ENCODE measurements at places on chromosomes 4 and X.

DNA sequence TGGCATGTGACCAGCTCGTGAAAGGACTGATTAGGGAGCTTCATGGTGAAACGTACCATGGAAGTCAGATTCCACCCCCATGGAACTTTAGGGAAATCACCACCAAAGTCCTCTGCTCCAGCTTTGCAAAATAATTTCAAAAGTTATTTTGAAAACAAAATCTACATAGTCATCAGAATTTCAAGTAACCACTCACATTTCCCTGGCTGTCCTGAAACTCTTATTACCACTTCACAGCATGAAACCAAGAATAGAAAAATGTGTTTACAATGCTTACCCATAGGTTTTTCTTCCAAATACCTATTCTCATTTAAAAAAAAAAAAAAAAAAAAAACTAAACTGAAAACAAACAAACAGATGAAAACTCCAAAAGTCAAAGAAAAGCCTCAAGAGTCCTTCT, 198.7 kb downstream of the PDGFRA start:
- DNase-seq: no peak

GRCh38 chrX:154435171-154435733, 1.7 kb upstream of the GDI1 start:
- no peak for DNase-seq

- peak; percentile 10 for DNase-seq
Measured at GRCh38 chrX:52346174-52347165, 22.4 kb upstream of the XAGE2 start.

DNA sequence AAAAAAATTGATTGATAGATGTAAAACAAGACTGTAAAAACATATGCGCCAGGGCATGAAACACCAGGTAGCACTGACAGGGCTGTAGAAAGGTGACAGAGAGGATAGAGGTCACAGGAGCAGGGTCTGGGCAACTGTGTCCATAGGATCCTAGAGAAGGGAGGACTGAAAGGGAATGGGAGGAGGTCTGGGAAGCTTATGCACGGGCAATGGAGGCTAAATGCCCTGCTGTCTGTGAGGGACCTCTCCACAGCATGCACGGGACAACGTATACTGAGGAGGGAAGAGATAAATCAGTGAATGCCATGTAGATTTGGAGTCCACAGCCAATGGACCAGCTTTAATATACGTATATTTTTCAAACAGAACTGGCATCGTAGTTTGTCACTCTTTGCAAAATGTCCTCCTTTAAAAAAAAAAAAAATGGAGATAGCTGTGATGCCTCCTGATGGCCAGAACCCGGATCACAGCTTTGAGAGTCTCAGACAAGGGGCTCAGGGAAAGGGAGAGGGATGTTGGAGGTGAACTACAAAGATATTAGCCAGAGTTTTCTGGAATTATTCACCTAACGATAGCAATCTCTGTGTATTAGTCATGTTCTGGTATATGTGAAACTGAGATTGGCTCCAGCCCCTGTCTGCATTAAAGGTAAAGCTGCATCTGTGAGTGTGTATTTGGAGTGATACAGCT, 16.0 kb downstream of the RAB40A start:
- DNase-seq: no peak

DNA sequence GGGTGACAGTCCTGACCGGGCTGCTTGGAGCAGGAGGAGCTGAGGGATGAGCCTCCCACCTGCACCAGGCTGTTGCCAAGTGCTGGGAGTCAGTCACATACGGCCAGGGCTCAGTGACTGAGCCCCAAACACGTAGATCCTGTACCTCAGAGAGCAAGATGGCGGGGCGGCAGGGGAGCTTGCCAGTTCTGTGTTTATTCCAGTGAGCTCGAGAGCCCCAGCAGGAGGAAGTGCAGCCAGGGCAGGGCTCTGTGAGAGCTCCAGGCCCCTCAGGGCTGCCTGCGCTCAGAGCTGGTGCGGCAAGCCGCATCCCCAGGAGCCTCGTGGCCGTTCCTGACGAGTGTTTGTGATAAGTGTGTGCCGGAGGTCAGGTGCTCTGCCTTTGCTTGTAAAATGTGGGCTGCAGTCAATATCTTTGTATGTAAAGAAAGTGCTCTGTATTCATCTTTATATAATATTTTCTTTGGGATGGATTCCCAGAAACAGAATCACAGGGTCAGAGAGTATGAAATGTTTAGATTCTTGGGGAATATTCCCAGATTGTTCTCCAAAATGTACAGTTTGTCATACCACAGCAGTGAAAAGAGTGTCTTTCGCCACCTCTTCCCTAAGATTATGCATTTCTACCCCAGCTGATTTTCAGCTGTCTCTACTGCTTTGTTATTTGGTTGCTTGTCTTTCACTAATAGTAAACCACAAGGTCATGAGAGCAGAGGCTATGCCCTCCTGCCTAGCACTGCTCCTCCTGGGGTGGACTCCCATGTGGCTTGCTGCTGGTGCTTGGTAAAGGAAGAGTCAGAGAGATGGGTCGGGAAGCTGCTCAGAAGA, 50.3 kb downstream of the NELFA start:
- no peak for DNase-seq

GRCh38 chrX:2263203-2263602, 237.6 kb downstream of the DHRSX start:
- DNase-seq: no peak

- no peak for DNase-seq
Measured at GRCh38 chr4:185242749-185243533, 33.5 kb downstream of the SNX25 start.

- no peak for DNase-seq
Measured at GRCh38 chrX:70998411-70999027, 67.6 kb upstream of the SLC7A3 start.

DNA sequence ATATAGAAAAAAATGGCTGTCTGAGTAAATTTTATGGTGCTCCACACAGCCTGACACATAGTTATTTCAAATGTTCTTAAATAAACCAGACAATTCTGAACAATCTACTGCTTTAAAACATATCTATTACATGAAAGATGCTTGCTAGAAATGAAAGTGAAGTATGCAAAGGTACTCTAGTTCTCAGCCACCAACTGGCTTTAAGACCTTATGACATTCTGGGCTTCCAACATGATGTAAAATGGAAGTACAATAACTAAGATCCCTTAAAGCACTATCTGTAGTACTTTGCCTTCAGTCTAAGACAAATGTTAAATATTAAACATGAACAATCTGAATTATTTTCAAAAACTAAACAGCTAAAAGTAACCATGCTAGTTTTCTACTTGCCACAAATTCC, 17.3 kb downstream of the HUWE1 start:
- DNase-seq: no peak

- no peak for DNase-seq
Measured at GRCh38 chr4:175263537-175263936, 345.4 kb downstream of the ADAM29 start.

DNA sequence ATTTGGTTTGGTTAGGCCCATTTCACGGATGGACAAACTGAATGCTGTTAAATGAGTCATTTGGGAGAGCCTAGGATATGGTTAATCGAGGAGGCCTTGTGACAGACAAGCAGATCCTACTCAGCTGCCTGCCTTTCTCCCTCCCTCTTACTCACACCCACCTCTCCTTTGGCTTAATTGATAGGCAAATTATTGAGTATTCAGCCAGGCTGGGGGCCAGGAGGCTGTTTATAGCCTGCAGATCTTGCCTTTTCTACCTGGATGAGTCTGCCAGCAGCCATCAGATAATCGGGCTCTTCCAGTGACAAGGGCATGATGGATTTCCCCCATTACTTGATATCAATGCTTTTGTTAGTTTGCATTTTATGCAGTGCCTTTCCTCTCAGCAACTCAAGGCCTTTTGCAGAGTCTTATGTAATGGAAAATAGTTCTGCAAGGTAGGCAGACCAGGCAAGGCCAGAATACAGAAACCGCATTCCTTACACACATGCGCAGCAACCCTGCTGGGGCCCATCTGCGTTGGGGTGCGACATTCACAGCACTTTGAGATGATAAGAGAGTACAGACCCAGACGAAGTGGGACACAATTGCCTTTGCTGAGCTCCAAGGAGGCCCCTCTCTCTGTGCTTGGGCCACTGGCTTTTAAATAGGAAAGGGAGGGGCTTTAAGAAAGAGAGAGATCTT, 96.2 kb upstream of the ATP6AP2 start:
- no peak for DNase-seq

DNA sequence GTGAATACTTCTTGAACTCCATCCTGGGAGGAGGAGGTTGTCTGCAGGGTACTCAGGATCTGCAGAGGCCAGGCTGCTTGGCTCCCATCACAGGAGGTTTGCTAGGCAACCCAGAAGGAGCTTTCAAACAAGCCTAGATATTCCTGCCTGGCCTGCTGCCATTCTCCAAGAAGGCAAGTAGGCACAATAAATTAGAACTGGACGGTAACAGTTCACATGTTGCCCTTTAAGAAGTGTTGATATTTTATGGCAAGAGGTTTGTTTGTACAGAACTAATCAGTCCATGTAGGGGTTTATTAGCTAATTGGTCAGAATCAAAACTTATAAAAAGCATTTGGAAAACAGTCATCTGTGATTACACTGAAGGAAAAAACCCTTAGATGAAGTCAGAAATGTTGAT, 39.3 kb downstream of the SYNPO2 start:
- no peak for DNase-seq

- no peak for DNase-seq
Measured at GRCh38 chr4:41095973-41096372, 118.4 kb downstream of the APBB2 start.

- DNase-seq: no peak
Measured at GRCh38 chrX:10156199-10157031, at the start of gene CLCN4. TSS of gene CLCN4 (plus strand) at chrX:10156975. CDS start at chrX:10185033, 28,058 bp downstream.

GRCh38 chrX:151896734-151897474, 15.8 kb upstream of the MAGEA4 start:
- no peak for DNase-seq

DNA sequence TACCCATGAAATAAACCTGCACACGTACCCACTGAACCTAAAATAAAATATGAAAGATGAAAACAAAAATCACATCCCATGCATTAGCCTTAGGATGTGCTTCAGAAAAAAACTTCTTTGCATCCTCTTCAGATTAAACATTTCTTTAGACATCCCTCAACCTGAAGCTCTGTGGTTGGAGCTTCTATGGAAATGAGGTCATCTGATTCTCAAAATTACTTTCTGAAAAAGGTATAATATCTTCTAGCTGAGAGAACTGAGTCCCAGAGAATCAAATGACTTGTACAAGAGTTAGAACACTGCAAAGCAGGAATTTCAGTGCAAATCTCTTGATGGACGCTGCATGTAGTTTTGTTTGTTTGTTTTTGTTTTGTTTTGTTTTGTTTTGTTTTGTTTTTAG, 19.1 kb upstream of the ANTXR2 start:
- no peak for DNase-seq

DNA sequence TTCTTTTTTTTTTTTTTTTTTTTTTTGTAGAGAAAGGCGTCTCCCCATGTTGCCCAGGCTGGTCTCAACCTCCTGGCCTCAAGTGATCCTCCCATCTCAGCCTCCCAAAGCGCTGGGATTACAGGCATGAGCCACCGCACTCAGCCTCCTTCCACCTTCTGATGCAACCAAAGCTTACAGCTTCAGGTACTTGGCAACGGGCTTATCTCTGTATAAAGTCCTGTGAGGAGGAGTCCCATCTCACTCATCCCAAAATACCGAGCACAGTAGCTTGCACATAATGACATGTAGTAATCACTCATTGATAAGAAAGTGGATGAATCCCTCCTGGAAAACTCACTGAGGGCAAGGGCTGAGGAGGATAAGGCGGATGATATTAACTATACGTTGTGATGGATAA, 19.1 kb downstream of the IRF2 start:
- no peak for DNase-seq

DNA sequence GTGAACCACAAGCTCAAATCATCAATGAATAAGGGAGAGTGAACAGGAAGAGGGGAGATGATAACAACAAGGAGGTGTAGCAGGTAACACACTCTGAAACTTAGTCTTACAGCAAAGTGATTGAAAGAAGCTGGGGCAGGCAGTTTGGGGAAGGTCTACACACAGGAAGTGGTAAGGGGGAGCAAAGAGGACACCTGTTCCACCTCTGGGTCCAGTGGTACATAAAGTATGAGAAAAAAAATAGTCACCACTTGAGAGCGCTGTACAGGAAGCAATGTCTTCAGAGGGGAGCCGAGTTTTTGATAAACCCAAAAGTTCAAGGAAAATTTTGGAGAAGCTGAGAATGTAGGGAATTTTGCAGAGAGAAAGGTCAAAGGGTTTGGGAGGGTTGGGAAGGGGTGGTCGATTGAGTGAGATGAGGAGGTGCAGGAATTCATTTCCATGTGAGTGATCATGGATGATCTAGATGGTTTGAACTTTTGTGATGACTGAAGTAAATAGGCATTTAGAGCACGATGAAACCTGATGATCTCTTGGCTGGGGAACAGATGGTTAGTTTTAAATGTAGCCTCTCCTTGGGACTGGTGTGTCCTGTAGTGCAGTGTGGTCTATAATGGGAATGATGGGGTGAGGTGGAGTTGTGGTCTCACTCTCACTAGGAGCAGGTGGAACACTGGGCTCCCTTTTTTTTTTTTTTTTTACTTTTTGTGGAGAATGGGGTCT, 142.0 kb downstream of the RBMX2 start:
- no peak for DNase-seq

DNA sequence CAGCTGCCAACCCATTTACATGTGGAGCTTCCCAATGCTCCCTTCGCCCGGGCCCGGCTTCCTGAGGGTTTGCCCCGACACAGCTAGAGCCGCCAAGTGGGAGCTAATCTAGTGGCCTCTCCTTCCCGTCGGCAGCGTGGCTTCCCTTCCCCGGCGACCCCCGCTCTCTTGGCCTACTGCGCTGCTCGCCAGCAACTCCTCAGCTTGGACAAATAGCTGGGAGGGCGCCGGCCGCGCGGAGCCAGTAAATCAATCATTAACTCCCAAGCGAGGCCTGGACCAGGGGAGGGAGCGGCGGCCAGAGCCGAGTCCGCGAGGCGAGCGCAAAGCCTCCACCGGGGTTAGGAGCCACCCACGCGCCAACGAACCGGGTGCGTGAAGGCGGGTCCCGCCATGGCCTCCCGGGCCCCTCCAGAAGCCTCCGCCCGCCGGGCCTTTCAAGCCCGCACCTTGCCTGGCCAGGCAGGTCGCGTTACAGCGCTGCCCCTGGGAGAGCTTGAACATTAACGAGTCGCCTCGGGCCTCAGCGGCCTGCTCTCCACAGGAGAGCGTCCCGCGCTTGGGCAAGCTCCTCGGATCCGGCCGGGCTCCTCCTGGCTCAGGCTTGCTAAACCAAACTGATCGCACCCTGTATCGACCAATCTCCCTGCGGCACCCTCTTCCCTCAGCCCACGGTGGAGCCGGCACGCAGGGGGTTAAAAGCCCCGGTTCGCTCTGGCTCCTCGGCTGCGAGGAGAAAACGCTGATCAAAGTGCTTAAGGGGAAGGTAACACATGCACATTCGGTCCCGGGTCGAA, 10.6 kb upstream of the BCOR start:
- no peak for DNase-seq

All from stimulated activated CD4-positive, alpha-beta T cell treated with anti-CD3 and anti-CD28 coated beads, Interleukin-4, amount 100 ng/mL, for 48 hours (primary cell).